ENCODE measurements at places on chromosomes 2 and 18. TPM values are rescaled to one million over a fixed set of nuclear protein-coding genes. Genes with fewer than 3 reads are reported as not detected.

- no peak for DNase-seq
These were observed 1357.5 kb upstream of the CELF4 start for GRCh38 chr18:38923126-38923525.

GRCh38 chr2:236904389-236905263 lies 181.1 kb upstream of the COPS8 start:
- no peak for DNase-seq

- no peak for DNase-seq
These were observed 179.4 kb downstream of the ALPK2 start for GRCh38 chr18:58449464-58449863.

- DNase-seq, result no peak
These were observed 1.5 kb downstream of the EFR3B start for GRCh38 chr2:25043241-25043867.

DNA sequence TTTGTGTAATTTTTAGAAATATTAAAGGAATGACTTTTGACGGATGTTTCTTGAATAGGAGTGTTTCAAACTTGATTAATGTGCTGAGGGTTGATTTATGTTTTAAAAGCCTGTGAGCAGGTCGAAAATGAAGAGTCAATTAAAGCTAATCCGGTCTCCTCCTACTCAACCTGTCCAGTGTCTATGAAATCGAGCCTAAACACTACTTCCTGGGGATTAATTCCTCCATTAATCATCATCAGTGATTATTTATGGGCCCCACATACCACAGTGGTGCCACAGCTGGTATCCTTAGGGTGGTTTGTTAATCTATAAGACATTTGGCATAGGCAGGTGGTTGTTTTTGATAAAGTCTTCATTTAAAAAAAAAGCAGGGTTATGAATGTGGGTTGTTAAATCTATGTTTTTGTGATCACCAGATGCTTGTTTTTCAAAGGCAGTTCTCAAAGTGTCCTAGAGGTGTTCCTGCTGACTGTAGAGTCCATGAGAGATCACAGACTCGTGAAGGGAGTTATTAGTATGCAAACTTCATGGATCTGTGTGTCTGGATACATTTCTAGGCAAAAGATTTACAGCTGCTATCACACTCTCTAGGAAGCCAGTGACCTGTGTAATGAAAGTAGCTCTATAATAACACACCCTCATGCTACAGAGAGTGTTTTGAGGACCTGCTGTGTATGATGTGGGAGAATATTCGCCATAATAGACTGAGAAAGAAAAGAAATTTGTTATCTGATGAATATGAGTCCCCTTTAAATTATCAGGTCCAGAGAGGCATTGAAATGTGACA lies 308.6 kb downstream of the AKAIN1 start:
- DNase-seq, result no peak

GRCh38 chr18:49001587-49001986 lies 50.8 kb upstream of the SMAD7 start:
- no peak for DNase-seq

DNA sequence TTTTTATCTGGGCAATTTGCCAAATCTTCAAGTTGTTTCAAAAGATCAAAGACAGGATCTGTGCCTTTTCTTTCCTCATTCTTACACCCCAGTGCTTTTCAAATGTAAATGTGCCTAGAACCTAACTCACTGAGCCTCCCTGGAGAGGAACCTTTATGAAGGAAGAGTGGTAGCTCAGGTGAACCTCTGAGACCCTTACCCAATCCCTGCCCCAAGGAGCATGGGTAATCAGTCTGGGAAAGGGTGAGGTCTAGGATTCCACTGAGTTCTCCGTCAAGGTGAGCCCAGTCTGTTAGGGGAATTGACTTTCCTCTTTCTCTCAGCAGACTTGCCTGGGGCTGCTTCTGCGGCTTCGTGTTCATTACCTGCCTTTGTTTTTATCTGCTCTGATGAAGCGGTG lies 88.1 kb upstream of the MAP4K4 start:
- no peak for DNase-seq

DNA sequence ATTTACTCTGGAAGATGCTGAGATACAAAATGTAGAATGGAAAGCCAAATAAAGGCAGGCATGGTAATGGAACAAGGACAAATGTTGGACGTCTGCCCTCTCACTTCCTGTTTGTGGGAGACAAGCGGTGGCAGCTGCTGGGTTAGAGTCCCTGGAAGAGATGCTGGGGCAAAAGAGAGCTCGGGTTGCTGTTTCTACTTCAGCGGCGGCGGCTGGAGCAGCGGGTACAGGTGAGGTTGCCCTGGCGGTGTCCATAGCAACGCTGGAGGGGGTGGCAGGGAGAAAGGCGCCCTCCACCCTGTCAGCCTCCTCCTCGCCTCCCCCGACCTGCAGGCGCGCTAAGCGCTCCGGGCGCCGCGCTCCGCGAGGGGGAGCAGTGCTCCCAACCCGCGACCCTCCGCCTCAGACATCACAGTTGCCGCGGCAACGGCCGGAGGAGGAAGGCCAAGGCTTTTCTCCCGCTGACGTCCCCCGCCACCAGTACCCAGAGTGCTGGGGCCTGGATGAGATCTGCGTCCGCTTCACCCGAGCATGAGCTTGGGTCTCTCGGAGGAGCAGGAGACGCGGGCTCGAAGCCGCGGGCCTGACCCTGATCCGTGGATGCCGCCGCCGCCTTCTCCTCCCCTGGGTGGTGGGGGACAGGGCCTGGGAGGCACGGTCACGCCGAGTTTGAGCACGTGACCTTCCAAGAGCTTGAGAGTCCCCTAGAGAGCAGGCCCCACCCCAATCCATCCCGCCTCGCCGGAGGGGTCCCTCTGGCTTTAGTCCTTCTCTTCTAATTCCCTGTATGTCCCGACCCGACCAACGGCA lies 65.6 kb downstream of the NOL4 start:
- DNase-seq, result peak; percentile 6

GRCh38 chr2:39234754-39235153 lies 9.0 kb downstream of the CDKL4 start:
- no peak for DNase-seq

- DNase-seq, result no peak
These were observed 74.5 kb downstream of the TWIST2 start for GRCh38 chr2:238922435-238922834.

TBR1 gene
- 0.30 TPM for total RNA-seq

WBP1 gene
- 20.1 TPM for total RNA-seq

RFTN2 gene
- 27.1 TPM for total RNA-seq
